ENCODE measurements at places on chromosomes 1 and 21.

DNA sequence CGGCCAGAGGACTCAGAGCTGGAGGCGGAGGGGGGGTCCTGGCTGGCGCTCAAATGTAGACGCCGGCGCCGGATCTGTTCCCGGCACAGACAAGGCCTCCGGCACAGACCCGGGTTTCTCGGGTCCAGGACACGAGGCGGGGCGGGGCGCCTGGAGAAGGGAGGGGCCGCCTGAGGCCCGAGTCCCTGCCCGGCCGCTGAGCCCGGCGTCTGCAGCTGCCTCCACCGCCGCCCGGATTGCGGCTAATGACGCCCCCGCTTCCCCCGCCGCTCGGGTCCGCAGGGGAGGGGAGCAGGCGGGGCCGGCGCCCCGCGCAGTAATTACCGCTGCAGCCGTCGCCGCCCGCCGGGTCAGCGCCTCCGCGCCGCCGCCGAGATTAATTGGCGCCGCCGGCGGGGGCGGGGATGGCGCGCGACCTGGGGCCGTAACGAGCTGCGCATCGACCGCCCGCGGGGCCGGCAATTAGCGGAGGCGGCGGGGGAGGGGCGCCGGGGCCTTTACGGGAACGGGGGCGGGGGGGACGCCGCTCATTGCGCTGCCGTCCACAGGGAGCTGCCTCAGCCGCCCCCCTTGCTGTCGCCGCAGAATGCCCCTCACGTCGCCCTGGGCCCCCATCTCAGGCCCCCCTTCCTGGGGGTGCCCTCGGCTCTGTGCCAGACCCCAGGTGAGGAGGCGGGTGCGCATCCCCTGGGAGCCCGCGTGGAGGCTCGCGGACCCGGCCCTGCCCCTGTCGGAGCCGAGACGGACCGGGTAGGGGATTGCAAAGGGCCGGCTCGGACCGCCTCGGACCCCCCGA, 17.3 kb downstream of the NOC2L start:
- no peak for DNase-seq

DNA sequence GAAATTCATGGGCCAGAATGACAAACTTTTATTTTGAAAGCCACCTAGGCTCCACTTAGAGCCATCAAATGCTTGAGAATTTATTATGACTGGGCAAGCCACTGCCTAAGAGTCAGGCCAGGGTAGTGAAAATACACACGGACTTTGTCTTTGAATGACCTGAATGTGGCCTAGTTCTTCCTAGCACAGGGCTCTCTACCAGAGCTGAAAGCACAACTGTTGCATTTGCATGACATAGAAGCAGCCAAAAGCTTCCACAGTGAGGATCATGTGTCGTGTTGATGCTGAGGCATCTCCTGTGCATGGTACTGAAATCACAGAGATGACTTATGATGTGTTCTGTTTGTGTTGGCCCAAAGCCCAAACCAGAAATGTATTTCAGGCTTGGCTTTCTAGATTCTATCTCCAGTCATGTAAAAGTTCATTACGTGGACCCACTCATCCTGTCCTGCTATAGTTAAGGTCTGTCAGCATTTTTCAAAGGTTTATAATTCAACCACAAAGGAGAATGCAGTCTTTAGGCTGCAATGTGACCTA, 164.0 kb upstream of the UBE2U start:
- DNase-seq = peak; percentile 99

DNA sequence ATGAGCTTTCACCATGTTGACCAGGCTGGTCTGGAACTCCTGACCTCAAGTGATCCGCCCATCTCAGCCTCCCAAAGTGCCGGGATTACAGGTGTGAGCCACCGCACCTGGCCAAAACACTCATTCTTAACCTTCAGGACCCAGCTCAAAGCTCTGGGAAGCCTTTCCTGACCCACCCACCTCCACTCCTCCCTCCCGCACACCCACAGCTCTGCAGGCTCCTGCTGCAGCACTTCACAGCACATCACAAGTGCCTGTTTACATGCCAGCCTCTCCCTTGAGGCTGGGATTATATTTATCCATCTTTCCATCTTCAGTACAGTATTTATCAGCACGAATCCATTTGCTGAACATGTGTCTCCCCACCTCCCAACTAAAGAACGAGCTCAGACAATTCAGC, 14.9 kb downstream of the SLC9A1 start:
- DNase-seq = no peak

- no peak for DNase-seq
These were observed 898.4 kb downstream of the KCNT2 start for GRCh38 chr1:195709821-195710220.

Measured in HS-27A (cell line).